Fibroblast of skin of left biceps (primary cell): ENCODE measurements at places on chromosomes 7 and 10.

DNA sequence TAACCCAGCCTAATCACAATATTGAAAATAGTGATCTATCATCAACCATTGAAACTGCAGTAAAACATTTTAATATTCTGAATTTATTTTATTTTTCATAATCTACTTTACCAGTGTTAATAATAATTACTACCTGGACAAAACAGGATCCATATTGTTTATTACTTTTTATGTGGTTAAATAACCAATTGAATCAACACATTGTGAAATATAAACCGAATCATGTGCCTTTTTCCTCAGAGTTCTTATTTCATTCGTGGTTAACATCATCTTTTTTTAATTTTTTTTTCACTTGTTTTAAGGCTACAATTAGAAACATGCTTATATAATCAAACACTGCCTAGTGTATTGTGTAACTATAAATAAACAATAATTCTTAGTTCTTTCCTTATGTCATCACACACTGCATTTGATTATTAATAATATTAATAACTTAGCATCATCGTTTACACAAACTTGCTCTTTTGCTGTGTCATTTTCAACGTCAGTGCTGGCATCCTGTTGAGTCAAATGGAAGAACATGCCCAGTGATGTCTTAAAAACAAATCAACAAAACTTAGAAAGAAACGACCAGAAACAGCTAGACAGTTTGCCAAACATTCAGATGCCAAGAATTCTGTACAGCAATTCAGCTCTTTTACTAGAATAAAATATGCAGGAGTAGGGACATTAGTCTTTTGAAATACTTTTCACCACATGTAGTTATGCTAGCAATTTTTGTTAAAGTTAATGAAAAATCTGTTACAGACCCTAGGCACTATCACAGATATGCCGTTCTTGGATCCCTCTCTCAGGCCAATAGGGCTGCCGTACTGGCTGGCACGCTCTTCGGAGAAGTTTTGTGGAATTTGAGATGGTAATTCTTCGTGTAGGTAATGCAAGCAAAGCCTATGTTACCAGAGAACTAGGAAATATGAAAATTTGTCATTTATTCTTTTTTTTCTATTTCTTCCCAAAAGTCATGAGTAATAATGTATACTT is 330.4 kb upstream of the SEMA3A start:
- DNase-seq = peak; percentile 67

- DNase-seq = peak; percentile 25
These were observed 15.2 kb downstream of the SND1 start for GRCh38 chr7:127667017-127667670.

DNA sequence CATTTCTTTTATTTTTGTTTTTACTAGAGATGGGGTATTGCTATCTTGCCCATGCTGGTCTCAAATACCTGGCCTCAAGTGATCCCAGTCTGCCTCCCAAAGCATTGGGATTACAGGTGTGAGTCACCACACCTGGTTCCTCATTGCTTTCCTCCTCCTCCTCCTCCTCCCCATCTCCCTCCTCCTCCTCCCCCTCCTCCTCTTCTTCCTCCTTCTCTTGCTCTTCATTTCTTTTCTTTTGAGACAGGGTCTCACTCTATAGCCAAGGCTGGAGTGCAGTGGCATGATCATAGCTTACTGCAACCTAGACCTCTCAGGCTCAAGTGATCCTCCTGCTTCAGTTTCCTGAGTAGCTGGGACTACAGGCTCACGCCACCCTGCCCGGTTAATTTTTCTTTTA is 22.2 kb downstream of the LRRC20 start:
- no peak for DNase-seq

DNA sequence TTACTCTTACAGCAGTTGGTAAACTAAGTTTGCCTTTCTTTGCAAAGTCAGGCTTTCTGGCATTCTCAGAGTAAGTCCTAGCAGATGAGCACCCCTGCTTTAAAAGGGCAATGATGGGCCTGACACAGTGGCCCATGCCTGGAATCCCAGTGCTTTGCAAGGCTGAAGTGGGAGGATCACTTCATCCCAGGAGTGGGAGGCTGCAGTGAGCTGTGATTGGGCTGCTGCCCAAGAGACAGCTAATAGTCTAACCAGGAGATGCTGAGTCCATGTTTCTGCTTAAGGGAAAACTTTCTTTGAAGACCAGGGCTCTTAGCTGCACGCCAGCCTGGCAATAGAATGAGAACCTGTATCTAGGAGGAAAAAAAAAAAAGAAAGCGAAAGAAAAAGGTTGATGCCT is 100.2 kb upstream of the MPP7 start:
- DNase-seq = no peak

DNA sequence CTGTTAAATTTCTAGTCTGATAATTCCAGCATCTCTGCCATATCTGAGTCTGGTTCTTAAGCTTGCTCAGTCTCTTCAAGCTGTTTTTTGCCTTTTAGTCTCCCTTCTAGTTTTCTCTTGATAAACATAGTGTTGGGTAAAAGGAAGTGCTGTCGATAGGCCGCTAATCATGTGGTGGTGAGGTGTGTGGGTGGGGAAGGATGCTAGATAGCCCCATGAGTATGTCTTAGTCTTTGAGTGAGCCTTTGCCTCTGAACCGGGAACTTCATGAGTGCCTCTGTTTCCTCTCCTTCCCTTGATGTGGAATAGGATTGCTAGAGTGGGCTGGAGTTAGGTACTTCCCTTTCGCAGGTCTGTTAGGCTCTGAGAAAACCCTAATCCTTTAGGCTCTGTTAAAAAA is 441.8 kb downstream of the INHBA start:
- DNase-seq = no peak

GRCh38 chr10:47381103-47381395 is 3.0 kb downstream of the ZNF488 start:
- DNase-seq = no peak

- DNase-seq = no peak
These were observed 134.7 kb downstream of the MAD1L1 start for GRCh38 chr7:2098056-2098455.

DNA sequence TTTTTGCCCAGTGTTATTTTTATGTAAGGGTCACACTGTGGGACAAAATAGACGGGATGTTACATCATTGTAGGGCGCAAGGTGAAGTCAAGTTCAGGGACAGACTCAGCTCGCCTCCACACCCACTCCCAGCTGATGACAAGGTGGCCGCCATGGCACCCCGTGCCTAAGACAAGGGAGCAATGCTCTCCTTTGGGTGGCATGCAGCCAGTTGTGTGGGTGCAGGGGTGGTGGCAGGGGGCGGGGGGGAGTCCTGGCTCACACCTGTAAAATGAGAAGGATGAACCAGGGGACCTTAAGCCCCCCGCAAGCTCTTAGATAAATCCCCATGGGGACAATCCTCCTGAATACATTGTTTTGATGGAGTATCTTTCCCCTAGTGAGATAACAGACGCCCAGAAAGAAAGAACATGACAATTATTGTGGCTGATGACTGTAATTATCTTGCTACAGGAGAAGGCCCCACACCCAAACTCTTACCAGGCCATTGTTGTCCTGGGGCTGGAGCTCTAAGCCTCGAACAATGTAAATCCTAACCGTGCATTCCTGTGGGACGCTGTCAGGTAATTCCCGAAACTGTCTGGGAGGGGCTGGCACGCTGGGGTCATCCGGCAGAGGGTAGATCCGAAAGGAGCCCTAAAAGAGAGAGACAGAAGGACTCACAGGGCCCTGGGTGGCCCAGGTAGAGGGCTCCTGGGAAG is 148.7 kb downstream of the MYOF start:
- DNase-seq = no peak

DNA sequence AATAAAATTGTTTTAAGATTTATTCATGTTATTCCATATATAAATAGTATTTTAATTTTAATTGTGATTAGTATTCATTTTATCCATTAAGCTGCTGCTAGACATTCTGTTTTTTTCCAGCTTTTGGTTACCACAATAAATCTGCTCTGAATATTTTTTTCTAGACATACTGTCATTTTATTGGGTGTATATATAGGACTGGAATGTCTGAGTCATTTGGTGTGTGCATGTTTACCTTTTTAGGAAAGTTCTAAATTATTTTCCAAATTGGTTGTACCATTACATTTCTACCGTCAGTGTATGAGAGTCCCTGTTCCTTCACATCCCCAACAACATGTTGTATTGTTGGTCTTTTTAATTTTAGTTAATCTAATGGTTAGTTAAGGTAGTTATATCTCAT is 1138.1 kb downstream of the REEP3 start:
- DNase-seq = no peak

DNA sequence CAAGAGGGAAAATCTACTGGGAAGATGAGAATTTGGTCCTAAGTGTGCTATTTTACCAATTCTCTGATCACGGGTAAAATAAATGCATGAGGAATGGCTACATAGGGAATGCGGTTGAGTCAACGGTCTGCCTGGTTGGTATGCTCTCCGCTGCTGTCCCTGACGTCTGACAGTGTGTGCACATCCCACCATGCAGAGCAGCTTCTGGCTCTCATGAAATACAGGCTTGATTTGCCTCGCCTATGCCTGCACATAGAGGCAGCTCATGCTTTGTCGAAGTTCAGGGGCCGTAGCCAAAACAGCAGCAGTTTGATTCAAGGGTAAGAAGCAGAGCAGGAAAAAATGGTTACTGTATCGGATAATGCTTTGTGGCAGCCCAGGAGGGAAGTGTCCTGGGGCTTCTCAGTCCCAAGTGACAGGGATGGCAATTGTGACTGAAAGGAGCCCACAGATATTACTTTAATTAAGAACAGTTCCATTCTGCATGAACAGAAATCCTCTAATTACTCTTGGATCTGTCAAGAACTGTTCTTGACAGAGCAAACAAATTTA is 268.4 kb upstream of the SLC26A5 start:
- no peak for DNase-seq

DNA sequence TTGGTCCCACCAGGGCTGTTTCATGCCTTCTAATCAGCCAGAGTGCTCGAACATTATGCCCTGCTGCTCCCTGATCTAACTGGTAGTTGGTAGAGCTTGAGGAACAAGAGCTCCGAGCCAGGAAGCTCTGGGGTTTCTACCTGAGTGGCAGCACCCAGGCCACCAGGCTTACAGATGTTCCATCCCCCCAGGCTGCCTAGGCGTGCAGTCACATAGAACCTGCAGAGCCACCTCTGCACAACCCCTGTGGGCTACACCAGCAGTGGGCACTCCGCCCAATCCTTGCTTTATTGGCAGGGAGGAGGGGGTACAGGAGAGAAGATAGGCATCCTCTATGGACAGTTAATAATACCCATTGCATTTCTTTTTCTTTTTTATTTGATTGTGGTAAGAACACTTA is 21.8 kb downstream of the MAP3K8 start:
- DNase-seq = no peak

DNA sequence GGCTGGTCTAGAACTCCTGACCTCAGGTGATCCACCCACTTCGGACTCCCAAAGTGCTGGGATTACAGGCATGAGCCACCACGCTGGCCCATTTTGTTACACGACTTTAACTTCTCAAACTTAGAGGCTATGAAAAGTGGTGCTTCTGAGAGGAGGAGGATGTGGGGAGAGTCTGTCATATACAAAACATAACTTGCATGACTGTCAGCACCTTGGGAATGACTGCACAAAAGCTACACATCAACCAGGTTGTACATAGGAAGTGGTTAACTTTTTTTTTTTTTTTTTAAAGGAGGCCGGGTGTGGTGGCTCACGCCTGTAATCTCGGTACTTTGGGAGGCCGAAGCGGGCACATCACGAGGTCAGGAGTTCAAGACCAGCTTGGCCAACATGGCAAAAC is 43.4 kb upstream of the GSDME start:
- DNase-seq = no peak

GRCh38 chr10:17980846-17981565 is 29.3 kb downstream of the SLC39A12 start:
- no peak for DNase-seq

DNA sequence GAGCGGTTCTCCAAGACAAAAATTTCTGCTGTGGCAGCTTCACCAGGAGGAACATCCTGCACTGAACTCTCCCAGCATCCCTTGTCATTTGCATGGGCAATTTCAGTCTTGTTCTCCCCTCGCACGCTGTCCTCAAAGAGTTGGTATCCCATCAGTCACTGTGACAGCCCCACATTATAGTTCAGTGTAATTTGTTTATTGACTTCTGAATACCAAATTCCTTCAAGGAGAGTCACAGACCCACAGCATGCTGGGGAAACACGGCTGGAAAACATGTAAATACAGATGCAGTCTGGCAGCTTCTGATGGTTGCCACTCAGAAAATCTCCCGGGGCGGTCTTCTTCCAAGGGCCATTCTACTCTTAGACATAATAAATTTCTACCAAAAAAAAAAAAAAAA is 151.0 kb upstream of the NEBL start:
- no peak for DNase-seq

GRCh38 chr7:155458111-155458877 is at the start of gene EN2:
EN2 (plus strand) TSS chr7:155458129; CDS start chr7:155458378, 249 bp downstream.
- no peak for DNase-seq
